ENCODE measurements at places on chromosomes 12 and 14. TPM values are rescaled to one million over a fixed set of nuclear protein-coding genes. Genes with fewer than 3 reads are reported as not detected.

Gene SPTB
- total RNA-seq, result not detected

Gene FOXM1
- total RNA-seq, result 4.2 TPM

Gene KRT75
- not detected for total RNA-seq

Gene RGS6
- total RNA-seq, result not detected

Gene AKAP5
- 0.31 TPM for total RNA-seq

Gene SERPINA1
- not detected for total RNA-seq

Gene TBC1D30
- 1.0 TPM for total RNA-seq

Gene CCER1
- total RNA-seq, result not detected

Gene GPD1
- total RNA-seq, result 11.3 TPM

Gene CRACR2A
- 4.2 TPM for total RNA-seq

Gene MOK
- 19.2 TPM for total RNA-seq

Gene ALDH1L2
- 53.7 TPM for total RNA-seq

Gene KRT7
- total RNA-seq, result 6.3 TPM

Gene HOXC6
- total RNA-seq, result not detected

Gene DBX2
- total RNA-seq, result not detected

Gene SLC39A9
- 54.9 TPM for total RNA-seq

Gene ASB2
- total RNA-seq, result not detected

Gene ITGB7
- not detected for total RNA-seq

Gene PRR4
- not detected for total RNA-seq

Gene GPX2
- not detected for total RNA-seq

Gene PPP1R36
- 0.56 TPM for total RNA-seq

Gene NUP107
- total RNA-seq, result 22.5 TPM

Gene PARP11
- total RNA-seq, result 4.5 TPM

Gene SLC5A8
- not detected for total RNA-seq

Gene TAS2R13
- total RNA-seq, result 0.15 TPM

Gene C14orf39
- not detected for total RNA-seq

Gene TAS2R8
- total RNA-seq, result not detected

Gene ARL1
- 77.7 TPM for total RNA-seq

Gene SALL2
- 8.8 TPM for total RNA-seq

Gene NDUFB1
- total RNA-seq, result 511 TPM

Gene ESYT1
- total RNA-seq, result 112 TPM

Gene TCL1B
- total RNA-seq, result not detected

Gene ZFHX2
- total RNA-seq, result not detected

Gene STON2
- 0.25 TPM for total RNA-seq

Gene RND1
- 0.39 TPM for total RNA-seq

Gene OTOGL
- 0.15 TPM for total RNA-seq

Gene HOMEZ
- total RNA-seq, result 6.7 TPM

Gene SOX5
- total RNA-seq, result 0.81 TPM

Gene P2RX7
- not detected for total RNA-seq

Gene LTB4R
- 1.1 TPM for total RNA-seq

Gene GPR84
- not detected for total RNA-seq

Gene PRB2
- total RNA-seq, result not detected

Gene C12orf54
- not detected for total RNA-seq

Gene ACACB
- total RNA-seq, result 15.3 TPM

Gene MYF6
- total RNA-seq, result not detected

Gene TAS2R42
- total RNA-seq, result not detected

Gene HPD
- 20.1 TPM for total RNA-seq
